ENCODE measurements at places on chromosomes 1 and 21.

- no peak for DNase-seq
Observed at GRCh38 chr1:173475564-173476196, 1.5 kb upstream of the PRDX6 start.

DNA sequence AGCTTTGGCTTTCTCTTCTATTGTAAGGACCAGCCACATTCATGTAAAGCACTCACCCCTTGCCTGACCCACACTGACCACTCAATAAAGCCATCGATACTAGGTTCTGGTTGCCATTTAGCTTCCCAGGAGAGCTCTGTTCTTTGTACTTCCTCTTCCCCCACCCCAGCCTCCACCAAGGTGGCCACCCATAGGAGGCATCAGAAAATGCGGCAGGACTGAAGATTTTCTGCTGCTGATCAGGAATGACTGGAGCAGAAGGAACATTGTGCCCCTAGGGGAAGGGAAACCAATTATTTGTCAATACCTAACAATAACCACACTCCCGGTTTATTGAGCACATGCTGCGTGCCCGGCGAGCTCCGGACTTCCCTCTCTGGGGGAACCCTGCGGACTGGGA, 5.2 kb upstream of the SMIM12 start:
- no peak for DNase-seq

DNA sequence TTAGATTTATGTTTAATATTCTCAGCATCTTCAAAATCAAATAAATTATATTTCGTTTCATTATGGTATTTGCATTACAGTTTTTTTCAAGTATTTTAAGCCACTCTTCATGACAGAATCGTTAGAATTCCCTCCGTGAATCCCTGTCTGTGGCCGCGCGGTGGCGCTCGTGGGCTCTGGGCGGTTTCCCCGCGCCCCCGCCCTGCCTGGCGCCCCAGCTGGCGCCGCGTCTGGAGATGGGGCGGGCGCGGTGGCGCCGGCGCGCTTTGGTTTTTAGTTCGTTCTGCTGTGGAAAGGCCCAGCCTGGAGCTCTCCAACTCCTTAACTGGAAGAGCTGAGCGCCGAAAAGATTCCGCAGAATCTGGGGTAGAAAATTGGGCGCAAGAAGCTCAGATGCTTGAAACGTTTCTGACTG, 25.7 kb downstream of the PRMT2 start:
- peak; percentile 32 for DNase-seq

DNA sequence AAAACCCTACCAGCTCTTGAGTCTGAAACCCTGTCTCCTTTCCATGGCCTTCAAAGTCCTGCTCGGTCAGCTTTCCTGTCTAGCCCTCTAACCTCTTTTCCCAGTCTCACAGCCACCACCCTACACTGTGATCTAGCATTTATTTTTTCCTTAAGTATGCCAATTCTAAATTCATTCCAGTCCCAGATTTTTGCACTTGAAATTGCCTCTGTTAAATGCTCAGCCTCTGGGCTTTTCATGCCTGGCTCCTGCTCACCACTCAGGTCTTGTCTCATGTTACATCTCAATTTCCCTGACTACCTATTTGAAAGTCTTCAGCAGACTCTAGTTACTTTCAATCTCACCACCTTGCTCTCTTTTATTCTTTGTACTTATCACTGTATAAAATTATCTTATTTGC, 176.2 kb downstream of the ADGRL4 start:
- DNase-seq = no peak

DNA sequence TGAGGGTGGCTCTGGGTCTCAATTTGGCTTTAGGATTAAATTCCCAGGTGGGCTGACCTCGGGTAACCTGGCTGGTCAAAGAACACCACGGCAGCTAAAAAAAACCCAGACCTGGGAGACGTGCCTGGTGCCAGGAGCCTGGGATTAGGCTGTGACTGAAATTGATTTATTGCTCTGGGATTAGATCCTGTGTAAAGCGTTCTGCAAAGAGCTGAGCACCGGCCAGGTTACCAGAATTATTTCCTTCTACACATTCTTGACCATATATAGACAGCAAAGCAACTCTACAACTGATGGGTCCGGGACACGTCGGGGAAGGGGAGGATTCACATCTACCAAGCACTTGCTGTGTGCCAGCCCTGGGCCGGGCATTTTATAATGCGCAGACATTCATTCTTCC, 45.2 kb downstream of the TMCO4 start:
- no peak for DNase-seq

GRCh38 chr1:67644566-67644965, 40.4 kb upstream of the GADD45A start:
- no peak for DNase-seq

DNA sequence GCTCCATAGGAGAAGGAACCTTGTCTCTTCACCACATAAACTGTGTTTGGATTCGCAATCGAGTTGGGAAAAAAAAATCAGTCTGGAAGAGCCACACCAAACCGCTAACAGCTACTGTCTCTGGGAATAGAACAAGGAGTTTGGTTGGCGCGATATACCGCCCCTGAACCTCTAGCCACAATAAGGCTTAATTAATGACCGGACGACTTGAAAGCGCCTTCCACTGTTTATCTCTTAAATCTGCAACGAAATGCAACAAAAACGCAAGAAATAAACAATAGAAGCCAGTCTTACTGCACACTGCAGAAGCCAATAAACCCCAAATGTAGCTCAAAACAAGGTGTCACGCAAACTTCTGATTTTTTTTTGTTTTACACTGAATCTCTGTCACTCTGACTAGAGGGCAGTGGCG, 10.9 kb downstream of the BTBD19 start:
- DNase-seq = no peak

DNA sequence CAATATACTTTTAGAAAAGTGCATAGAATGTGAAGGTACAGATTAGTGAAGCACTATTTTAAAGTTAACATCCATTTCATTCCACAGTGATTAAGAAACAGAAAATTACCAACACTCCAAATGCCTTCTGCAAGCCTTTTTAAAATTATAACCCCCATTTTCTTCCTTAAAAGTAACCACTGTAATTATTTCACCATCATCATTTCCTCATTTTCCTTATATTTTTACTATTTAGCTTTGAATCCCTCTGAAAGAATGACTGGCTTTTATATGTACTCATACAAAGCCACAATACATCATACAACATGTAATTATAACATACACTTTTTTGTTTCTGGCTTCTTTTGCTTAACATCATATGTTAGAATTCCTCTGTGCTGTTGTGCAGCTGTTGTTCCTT, 6.5 kb upstream of the NEGR1 start:
- DNase-seq = no peak

DNA sequence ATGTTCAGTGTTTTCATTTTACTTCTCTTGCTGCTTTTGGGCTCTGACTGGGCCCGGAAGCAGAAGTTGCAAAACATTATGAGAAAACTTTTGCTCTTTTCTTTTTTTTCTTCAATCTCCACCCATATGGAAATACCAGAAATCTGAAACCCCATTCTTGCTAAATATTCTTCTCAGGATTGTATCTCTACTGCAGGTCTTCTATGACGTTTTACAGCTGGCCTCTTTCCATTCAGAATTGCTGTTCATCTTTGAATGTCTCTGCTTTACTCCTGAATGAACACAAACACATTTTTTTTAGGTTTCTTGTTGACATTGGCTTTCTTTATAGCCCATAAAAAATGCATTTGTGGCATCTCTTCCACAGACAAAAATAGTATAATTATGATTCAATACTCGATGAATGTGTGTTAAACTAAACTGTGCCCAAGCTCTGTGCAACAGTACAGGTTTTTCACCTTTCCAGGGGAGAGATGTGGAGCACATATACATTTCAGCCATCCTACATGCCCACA, 18.8 kb downstream of the PTPRC start:
- peak; percentile 8 for DNase-seq

DNA sequence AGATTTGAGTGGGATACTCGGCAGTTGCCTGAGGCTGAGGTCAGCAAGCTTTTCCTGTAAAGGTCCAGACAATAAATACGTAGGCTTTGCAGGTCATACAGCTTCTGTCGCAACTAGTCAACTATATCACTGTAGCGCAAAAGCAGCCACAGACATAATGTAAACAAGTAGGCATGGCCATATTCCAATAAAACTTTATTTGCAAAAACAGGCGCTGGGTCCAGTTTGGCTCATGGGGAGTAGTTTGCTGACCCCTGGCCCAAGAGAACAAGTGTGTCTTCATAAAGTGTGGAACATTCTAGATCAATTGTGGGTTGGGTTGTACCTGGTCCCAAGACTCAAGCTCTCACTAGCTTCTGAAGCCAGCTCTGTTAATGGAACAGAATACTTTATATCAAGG, 78.8 kb downstream of the MIS18A start:
- DNase-seq = no peak

DNA sequence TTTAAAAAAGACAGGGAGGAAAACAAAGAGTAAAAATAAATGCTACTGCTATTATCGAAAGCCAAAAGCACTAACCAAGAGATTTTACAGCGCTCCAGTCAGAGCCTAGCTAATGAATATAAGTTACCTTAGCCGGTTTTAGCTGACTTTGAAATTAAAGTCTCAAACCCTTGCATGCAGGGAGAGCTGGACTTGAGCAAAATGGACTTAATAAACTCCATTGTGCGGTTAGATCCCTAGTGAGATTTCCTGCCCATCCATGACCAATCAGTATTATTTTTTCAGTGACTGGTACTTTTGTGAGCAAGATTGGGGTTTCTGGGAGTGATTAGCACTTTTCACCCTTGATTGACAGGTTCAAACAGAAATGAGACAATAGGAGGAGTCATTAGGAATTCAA, 333.4 kb upstream of the ADGRL2 start:
- DNase-seq = no peak

GRCh38 chr1:234512451-234512861, 33.5 kb upstream of the TARBP1 start:
- no peak for DNase-seq

Data from NCI-H446 (cell line).